ENCODE measurements at places on chromosomes 5 and 9. TPM values are rescaled to one million over a fixed set of nuclear protein-coding genes. Genes with fewer than 3 reads are reported as not detected.

GRCh38 chr9:92484563-92484962 lies 2.3 kb upstream of the ASPN start:
- DNase-seq = no peak

GRCh38 chr5:129509363-129509975 lies 49.4 kb downstream of the ADAMTS19 start:
- DNase-seq = no peak

OTP gene
- not detected for total RNA-seq

GRCh38 chr5:171486613-171487012 lies 67.2 kb downstream of the FGF18 start:
- DNase-seq = no peak

DNA sequence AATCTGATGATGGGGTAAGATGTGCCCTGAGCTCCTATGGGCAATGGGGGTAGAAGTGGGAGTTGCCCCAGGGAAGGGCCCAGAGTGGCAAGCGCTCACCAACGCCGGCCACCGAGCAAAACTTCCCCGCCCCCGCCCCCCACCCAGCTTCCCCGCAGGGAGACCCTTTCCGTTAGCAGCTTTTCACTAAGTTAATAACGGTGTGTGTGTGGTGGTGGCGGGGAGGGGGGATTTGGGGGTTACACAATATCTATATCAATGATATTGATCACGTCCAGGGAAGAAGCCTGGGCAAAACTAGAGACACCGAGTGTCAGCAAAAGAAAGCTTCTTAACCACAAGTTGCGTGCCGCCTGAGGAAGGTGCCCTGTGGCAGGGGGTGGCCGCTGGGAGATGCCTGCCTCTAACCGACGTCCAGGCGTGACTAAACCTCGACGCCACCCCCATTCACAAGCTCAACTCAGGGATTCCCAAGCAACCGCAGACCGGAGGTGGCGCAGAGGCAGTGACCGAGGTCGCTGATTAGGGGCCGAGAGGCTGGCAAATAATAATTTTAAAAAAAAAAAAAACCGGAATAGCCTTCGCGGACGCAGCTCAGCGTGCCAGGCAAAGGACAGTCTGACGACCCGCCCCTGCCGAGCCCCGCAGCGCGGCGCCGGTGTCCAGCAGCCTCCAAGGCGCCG lies 222.6 kb downstream of the MEF2C start:
- no peak for DNase-seq

IFNB1 gene
- not detected for total RNA-seq

DNA sequence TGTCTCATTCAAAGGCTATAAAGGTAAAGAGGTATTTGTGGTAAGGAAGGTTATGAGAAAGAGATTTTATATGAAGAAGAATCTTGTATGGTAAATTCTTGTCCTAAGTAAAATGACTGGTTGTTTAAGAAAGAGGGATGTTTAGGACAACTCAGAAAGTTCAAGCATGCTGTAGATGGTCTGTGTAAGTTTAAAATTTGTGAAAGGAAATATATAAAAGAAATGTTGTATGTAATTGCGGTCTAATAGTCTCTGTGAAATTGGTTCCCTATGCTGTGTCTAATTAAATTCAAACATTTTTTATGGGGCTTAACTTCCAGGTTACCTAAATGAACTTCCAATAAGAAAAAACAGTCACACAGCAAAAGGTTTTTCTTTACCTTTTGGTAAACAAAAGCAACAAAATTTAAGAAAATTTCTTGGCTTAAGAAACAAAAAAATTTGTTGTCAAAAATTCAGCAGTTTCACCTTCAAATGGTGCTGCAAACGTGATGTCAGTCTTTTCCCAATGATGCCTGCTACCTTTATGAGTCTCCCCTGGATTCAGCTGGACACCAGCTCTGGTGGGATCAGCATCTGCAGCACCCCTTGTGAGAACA lies 83.0 kb upstream of the FCN1 start:
- no peak for DNase-seq
